ENCODE measurements at places on chromosomes 2 and 18.
A peak's percentile ranks its signal among the peaks of the same experiment; 100 is the strongest.

GRCh38 chr18:3594760-3595368, 144.9 kb downstream of the TGIF1 start:
- DNase-seq, result no peak

DNA sequence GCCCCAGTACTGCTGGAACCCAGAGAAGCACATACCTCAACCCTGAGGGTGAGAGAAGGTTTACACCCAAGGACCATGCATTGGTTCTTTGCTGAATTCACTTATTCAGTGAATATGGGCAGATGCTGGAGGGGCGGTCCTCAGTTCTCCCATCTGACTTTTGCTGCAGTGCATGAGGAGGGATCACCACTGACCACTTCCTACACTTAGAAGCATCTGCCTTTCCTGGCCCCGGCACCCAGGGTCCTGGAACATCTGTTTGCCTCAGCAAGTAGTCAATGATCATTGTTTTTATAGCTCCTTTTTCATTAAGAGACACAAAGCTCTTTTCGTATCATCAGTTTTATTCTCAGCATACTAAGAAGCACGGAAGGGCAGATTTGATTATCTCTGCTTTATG, 211.4 kb downstream of the SH3RF3 start:
- DNase-seq, result peak; percentile 2

- DNase-seq, result no peak
Measured at GRCh38 chr2:22942441-22942840, 442.5 kb upstream of the KLHL29 start.

- no peak for DNase-seq
Measured at GRCh38 chr2:52970642-52971041, 797.0 kb upstream of the CHAC2 start.

DNA sequence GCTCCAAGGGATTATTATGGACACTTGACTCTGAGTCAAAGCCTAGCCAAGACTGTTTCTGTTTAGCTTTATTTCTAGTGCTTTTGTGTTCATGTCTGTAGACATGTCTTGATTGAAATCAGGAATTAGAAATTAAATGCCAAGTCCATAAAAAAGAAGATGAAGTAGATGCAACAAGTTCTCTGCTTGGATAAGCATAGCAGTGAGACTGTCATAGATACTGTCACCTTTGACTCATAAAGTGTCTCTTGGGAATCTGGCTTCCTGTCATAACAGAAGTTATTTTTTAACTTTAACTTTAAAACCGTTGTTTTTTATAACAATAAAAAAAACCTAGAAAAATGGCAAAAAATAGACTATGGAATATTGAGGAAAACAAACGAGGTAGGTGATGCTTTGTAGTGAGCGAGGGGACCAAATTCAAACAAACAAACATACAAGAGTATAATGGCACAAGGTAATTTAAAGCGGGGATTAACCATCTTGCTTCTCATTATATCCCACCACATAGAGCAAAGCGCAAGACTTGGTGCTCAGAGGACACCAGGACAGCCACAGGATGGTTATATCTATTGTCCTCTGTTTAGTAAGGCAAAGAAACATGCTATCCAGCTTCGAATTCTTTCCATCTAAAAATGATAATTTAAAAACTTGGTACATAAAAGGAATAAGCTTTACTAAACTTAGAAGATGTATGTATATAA, 64.6 kb downstream of the CD226 start:
- no peak for DNase-seq

- no peak for DNase-seq
Measured at GRCh38 chr18:30081122-30081521, 961.4 kb downstream of the DSC3 start.

- DNase-seq, result no peak
Measured at GRCh38 chr2:180006231-180006630, 866 bp downstream of the CWC22 start.

DNA sequence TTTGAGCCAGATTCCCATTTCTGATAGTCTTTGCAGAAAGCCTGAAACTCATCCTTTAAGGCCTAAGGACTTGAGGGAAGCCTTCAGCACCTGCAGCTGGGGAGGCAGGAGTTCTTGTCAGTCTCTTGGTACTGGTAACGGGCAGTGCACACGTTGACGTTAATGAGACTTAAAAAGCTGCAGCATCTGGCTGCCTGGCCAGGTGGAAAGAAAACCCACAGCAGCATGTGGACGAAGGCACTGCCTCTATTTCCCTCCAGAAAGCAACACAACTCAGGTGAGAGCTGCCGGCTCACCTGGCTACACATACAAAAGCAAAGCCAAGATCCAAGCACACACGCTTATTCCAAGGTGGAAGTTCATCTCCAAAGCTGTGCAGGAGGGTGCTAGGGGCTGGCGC, 178.8 kb downstream of the ANAPC1 start:
- DNase-seq, result peak; percentile 34

- DNase-seq, result no peak
Measured at GRCh38 chr2:129896226-129897100, 83.0 kb upstream of the RAB6C start.

GRCh38 chr2:213057977-213058376, 93.4 kb downstream of the IKZF2 start:
- DNase-seq, result no peak

GRCh38 chr2:172740856-172741255, 5.2 kb downstream of the RAPGEF4 start:
- DNase-seq, result no peak

DNA sequence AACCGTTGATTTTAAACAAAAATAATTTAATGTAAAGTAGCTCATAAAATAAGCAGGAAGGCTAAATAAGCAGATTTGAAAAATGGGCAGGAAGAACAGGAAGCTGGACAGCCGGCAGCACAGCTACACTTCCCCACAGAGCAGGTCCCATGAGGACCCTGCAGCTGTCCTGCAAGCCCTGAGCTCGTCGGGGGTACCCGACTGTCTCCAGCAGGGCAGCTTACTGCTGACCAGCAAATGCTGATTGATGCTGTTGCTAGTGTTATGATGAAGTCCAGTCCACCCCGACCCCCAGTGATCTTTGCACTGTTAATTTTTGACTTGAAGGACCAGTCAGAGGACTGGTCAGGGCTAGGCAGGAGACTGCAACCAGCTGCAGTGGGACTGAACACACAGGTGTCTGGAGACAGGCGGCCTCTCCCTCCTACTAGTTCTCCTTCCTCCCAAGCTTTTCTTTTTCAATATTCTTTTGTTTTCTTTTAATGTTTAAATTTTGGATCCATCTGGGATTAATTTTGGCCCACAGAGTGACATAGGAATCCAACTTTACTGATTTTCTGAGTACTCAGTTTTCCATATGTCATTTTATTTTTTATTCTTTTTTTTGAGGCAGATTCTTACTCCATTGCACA, 27.7 kb downstream of the POLE4 start:
- DNase-seq, result no peak

- DNase-seq, result no peak
Measured at GRCh38 chr2:38217401-38218188, 141.6 kb upstream of the CYP1B1 start.

DNA sequence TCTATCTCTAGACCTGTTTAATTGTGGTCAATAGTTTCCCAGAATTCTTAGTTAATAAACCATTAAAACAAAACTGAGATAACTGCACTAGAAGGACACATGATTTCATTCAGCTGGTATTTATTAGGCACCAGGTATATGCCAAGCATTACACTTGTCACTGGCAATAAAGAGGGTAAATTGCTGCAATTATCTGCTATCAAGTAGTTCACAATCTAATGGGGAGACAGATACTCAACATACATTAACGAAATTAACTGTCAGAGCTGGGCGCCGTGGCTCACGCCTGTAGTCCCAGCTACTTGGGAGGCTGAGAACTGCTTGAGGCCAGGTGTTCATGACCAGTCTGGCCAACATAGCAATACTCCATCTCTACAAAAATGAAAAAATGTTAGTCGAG, 71.7 kb upstream of the WIPF1 start:
- no peak for DNase-seq

- no peak for DNase-seq
Measured at GRCh38 chr2:144619760-144620159, 99.8 kb upstream of the ZEB2 start.

DNA sequence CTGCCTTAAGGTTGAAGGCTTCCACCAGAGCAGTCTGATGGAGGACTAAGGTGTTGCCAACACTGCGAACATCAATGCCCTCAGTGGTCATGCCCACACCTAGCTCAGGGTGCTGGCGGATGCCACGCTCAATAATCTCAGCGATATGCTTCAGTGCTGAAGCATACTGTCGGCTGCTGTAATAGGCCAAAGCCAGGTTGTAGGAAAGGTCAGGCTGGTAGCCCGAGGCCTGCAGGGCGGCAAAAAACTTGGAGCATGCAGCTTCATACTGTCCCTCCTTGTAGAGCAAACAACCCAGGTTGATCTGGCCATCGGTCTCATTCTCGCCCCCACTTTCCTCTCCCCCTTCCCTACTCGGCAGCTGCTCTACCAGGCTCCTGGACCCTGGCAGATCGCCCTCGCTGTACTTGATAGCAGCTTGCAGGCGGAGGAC, 159.4 kb downstream of the AGPS start:
- peak; percentile 60 for DNase-seq

DNA sequence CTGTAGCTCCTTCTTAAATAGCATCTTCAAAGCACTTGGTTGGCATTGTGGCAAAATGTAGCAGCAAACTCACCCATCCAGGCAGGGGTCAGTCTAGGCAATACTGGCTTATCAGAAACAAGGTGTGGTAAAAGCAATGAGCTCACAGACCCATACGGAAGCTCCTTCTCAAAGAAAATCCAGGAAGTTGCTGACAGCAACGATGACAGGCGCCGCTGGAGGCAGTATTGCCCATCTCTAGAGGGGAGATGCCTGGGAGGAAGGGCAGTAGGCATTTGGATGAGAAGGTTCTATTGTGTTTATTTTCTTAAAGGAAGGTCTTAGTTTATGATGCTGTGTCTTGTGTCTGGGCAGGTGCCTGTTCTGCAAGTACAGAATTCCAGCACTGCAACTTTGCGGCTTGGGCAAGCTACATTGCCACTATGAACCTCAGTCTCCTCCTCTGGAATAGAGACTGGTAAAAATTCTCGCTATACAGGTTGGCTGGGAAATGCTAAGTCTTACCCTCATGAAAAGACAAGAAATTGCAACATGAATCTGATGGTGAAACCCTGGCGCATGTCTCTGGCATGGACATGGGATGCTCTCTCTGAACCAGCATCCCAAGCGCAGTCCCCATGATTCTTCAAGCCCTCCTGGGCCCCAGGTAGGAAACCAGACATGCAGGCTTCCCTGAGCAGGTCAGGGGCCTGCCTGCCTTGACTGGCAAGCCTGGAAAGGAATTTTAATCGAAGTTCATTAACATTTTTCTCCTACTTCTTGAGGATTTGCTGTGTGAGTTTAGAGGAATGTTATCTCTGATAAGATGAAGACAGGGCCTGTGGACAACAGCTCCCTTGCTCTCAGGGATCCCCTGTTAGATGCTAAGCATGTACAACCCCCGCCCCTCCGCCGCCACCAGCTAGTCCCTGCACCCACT, 156.0 kb downstream of the TFCP2L1 start:
- no peak for DNase-seq

GRCh38 chr2:15694589-15694986, 102.9 kb downstream of the DDX1 start:
- DNase-seq, result no peak

GRCh38 chr18:3703732-3704176, 253.8 kb downstream of the TGIF1 start:
- DNase-seq, result peak; percentile 63

GRCh38 chr2:188028739-188029138, 262.9 kb upstream of the GULP1 start:
- DNase-seq, result no peak

GRCh38 chr2:136324966-136325365, 207.0 kb upstream of the CXCR4 start:
- no peak for DNase-seq

DNA sequence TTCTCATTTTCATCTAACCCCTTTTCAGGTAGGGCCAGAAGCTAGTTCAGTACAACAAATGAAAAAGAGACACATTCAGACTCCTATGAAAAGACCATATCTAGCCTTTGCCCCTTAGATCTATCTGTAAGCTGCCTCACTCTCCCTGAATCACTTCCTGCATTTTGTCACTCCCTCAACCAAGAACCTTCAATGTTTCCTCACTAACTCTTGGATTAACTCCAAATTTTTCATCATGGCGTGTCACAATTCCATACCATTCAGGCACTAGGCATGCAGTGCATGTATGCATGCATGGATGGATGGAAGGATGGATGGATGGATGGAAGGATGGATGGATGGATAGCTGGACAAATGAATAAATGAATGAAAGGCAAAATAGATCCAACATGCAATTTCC, 356.9 kb downstream of the TNS1 start:
- no peak for DNase-seq

DNA sequence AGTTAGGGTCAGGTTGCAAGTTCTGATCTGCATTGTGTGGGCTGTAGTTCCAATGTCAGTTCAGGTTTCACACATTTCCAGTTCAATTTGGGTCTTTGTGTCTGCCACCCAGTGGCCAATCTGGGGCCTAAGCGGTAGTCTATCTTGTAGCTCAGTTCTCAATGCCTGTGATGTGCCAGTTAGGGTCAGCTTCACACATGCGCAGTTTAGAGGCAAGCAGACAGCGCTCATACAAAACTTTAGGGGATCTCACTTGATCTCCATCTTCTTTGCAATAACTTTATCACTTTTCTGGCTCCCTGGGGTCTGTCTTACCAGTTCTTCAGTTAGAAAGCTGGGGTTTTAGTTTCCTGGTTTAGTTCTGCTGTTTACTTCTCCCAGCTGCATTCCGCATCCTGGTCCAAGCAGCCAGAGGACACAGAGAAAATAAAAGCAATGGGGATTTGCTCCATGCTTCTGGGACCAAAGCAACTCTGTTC, 11.0 kb upstream of the ZNF24 start:
- DNase-seq, result peak; percentile 68

DNA sequence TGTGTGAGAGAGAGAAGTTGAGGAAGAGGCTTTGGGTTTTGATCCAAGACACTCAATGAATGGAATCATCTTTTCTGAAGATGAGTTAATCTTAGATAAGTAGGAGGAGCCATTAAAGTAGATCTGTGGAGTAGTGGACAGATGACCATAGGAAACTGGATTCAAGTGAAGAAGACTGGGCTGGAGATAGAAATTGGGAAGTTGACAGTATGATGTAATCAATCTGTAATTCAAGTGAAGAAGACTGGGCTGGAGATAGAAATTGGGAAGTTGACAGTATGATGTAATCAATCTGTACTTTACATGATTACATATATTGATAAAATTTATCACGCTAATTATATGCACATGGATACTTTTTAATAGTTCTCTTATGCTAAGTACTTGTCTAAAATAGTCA, 92.8 kb downstream of the PHLPP1 start:
- no peak for DNase-seq

DNA sequence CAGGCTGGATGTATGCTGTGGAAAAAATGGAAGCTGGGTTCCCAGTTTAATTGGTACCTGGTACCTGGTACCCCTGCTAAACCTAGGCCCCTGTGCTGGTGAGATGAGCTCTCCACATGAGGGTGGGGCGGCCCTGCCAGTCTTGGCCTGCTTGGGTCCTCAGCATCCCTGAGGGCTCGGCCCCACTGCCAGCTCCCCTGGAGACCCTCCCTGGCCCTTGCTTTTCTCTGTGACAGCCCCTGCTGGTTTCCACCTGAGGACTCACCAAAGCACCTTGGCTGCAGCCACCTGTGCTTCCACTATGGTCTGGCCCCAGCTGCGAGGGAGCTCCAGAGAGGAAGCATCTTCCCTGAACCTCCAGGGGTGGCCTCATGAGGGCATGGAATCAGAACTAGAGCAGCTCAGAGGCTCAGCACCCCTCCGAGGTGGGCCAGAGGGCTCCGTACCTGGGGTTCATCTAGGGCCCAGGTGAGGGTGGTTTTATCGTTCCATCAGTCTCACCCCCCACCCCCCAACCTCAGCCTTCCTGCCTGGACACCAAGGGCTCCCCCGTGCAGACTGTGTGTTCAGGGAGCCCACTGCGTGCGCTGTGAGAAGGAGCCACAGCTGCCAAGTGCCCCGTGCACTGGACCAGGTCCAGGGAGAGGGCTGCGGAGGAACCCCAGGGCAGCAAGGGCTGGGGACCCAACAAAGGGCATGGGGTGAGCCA, 23.7 kb upstream of the HDAC4 start:
- no peak for DNase-seq
